LHCN-M2 (cell line): ENCODE measurements at places on chromosomes 2 and 18. TPM values are rescaled to one million over a fixed set of nuclear protein-coding genes. Genes with fewer than 3 reads are reported as not detected.

Gene UGT1A3
- not detected in 2 replicates for total RNA-seq

Gene ANKRD29
- 5.8 and 7.1 TPM in 2 replicates for total RNA-seq

GRCh38 chr2:147550995-147551731 lies 293.7 kb upstream of the ACVR2A start:
- no peak for DNase-seq

DNA sequence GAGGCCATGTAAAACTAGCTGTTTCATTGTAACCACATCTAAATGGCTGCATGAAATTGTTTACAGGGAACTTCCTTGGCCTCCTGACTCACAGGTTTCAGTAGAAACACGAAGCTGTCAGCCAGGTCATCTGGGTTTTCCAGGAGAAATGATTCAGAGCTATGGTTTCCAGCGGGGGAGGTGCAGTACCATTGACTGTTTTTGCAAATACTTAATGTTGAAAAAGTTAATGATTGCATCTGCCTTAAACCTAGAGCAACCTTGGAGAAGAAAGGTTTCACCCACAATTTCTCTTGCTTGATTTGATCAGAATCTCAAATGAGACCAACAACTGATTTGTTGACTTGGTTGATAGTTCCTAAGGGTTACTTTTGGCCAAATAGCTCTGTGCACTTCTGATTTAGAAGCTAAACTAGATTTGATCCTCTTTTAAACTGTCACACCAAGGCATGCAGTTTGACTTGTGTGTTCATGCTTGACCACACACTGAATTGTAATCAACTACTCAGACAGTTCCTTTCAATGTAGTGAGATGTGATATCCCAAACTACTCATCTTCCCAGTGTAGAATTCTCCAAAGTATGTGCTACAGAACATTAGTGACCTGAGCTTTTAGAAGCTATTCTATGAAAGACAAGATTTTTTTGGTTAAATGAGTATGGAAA lies 193.5 kb upstream of the CHST9 start:
- DNase-seq = peak; percentile 85

DNA sequence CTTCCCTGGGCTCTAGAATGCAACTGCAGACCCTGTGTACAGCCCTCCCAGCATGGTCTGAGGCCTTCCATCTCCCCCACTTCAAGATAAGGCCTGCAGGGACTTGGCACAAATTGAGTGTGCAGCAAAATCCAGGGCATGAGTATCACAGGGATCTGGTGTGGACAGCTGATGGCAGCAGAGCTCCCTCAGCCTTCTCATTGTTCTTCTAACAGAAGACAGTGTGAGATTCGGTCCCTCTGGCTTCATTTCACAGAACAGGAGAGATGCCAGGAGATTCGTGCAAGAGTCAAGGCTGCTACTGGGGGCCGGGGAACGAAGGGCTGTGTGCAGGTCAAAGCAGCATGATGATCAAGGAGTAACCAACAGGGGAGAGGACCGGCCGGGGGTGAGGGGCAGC lies 85.8 kb downstream of the UXS1 start:
- DNase-seq = peak; percentile 17

- peak; percentile 17 for DNase-seq
These were observed 41.6 kb downstream of the LRRC30 start for GRCh38 chr18:7272311-7273049.

DNA sequence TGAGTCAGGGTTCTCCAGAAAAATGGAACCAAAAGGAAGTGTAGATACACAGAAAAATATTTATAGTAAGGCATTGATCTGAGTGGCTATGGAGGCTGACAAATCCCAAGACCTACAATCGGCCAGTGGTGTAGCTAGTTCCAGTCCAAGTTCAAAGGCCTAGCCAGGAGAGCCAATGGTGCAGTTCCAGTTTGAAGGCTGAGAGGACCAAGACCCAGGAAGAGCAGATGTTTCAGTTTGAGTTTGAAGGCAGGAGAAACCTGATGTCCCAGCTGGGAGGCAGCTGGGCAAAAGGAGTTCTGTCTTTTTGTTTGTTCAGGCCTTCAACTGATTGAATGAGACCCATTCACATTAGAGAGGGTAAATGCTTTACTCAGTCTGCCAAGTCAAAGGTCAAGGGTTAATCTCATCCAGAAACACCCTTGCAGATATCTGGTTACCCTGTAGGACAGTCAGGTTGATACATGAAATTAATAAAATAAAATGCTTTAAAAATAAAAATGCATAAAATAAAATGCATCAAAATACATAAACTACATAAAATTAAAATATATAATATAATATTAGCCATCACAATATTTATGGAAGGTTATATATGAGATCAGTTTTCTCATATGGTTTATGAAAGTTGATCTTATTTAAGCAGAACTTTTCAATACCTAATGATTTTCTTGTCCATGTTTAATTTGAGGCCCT lies 38.7 kb downstream of the KCNE4 start:
- DNase-seq = peak; percentile 25

Gene C2orf66
- total RNA-seq = 0.32 TPM in 1 of 2 replicates, not detected in the other

Gene DSC2
- not detected in 2 replicates for total RNA-seq

DNA sequence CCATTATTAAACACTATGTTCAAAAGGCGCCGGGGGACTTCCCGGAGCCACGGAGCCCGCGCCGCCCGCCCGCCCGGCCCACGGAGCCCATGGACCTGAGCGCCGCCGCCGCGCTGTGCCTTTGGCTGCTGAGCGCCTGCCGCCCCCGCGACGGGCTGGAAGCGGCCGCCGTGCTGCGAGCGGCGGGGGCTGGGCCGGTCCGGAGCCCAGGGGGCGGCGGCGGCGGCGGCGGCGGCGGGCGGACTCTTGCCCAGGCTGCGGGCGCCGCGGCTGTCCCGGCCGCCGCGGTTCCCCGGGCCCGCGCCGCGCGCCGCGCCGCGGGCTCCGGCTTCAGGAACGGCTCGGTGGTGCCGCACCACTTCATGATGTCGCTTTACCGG lies 197 bp downstream of the GDF7 start:
- no peak for DNase-seq

- DNase-seq = no peak
These were observed 58.6 kb downstream of the LPIN1 start for GRCh38 chr2:11805024-11805423.

Gene CHRNA1
- 541 and 762 TPM in 2 replicates for total RNA-seq

DNA sequence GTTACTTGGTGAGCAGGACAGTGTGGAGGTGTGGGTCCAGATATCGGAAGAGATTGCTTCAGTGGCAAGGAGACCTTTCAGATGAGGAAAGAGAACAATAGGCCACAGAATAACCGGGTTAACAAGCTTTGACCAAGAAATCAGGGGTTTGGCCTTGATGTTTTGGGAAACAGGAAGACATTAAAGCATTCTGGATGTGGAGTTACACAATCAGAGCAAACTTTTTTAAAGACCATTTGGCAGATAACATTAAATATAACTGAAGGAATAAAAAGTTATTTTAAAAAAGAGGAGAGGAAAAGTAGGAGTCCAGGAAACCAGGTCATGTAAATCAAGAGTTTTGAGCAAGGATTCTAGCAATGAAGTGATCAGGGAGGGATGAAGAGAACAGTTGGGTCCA lies 35.7 kb downstream of the TNFRSF11A start:
- DNase-seq = no peak

DNA sequence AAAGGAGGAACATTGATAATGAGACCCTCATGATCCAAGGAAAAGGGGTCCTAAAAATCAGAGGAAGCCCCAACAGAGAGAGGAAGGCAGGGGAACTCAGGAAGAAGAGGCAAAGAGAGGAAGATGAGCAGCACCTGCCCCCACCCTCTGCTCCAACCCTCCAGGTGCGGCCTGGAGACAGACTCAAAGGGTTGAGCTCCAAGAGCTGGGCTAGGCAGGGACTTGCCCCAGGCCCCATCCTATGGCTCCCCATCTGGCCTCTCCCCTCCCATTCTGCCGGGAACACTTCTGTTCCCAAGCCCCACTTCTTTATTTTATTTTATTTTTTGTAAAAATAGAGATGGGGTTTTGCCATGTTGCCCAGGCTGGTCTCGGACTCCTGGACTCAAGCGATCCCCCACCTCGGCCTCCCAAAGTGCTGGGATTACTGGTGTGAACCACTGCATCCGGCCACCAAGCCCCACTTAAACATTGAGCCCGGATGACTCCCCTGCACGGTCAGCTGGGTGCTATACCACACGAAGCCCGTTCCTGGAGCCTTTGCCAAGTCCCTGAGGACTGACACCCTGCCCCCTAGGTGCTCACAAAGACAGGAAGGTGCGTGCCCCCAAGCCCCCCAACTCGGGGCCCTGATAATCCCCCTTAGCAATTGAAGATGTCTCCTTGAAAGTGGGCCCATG lies 3.8 kb upstream of the GPR55 start:
- DNase-seq = no peak

GRCh38 chr2:157726946-157727345 lies 98.3 kb upstream of the ACVR1C start:
- peak; percentile 50 for DNase-seq

Gene CDH19
- total RNA-seq = not detected in 2 replicates

Gene FSIP2
- total RNA-seq = 0.13 and 0.17 TPM in 2 replicates

DNA sequence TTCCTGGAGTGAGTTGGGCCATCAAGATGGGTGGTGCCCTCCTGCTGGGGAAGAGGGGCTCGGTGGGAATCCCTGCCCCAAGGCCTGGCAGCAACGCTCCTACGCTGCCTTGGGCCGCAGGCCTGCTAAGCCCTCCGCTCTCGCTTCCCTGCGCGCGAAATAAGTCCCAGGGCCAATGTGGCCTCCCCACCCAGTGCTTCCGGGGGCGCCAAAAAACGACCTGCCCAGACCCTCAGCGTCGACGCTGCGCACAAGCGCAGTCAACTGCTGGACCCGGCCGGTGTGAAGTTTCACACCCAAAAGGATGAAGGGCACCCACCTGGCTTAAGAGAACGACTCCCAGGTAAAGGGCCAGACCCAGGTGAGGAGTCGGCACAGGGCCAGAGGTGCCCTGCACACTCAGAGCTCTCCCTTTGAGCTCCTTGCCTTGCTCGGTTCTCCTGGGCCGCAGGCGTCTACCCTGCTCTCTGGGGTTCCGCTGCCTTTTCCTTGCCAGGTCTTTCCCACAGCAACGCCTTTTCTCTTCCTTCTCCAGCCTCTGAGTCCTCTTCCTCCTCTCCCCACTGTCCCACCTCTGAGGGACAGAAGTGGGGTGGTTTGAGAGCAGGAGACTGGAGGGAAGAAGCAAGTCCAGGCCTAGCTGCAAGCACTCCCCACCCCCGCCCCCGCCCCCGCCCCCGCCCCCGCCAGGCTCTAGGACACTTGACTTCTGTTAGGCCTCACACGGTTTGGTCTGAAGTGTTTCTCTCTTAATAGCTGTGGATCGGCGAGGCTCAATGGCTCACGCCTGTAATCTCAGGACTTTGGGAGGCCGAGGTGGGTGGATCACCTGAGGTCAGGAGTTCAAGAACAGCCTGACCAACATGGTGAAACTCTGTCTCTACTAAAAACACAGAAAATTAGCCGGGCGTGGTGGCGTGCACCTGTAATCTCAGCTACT lies at the start of gene DNAJC5G:
DNAJC5G (plus strand) TSS at position 223 of the 940 bp plus-strand sequence. CDS start 1,296 bp downstream, outside the sequence.
- DNase-seq = no peak

Gene ZNF521
- 10.6 and 19.7 TPM in 2 replicates for total RNA-seq

Gene DPYSL5
- total RNA-seq = not detected in 2 replicates

Gene SLC35F6
- 27.7 and 34.8 TPM in 2 replicates for total RNA-seq

Gene MC5R
- total RNA-seq = not detected in 2 replicates

GRCh38 chr2:156702541-156702940 lies 266.4 kb downstream of the GPD2 start:
- no peak for DNase-seq

- DNase-seq = peak; percentile 55
These were observed 505.9 kb downstream of the ERBB4 start for GRCh38 chr2:212032536-212033219.

DNA sequence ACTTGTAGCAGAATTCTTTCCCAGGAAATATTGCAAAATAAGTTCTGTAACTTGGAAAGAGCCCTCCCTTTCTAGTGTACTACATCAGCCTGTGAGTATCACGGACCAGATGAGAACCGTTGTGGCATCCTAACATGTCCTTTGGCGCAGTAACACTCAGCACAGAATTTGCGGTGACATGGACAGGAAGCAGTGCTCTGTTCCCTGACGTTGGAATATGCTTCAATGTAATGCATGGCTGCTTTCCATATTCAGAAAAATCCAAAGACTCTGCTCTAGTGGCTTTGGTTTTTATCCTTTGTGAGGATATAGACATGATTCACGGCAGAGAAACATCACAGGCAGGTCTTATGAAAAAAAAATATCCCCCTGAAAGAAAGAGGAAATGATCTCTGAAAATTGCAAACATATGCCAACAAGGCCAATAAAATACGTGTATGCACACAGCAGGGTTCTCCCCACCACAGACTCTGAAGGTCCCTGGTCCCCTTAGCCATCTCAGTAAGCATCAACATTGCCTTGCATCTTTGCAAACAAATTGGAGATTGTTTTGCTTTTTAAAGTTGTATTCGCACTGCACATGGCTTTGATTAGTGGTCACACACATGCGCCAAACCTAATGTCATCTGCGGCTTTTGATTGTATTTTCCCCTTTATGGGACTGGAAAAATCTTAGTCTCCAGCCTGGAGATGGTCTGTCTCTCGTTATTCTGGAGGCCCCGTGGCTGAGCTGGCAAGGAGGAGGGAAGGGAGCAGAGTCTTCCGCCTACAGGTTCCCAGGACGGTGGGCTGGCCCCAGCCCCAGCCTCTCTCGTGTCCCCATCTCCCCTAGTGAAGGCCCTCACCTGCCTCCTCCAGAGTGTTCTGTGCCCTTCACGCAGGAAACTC lies 122.9 kb downstream of the COPS8 start:
- no peak for DNase-seq

DNA sequence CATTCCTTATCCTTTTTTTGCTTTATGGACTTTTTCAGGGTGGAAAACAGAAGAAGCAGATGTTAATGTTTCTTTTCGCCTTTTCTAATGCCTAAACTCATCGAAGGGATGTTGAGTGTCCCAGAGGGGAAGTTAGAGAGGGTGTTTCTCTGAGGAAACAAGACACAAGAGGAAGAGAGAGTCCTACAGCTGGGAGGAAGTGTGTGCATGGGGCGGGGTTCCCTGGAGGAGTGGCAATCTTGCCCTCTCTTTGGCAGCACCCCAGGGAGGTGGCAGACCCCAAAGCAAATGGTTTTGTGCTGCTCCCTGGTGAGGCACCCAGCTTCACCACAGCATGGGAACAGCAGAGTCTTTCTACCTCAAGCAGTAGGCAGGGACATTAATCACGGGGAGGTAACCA lies 377.6 kb downstream of the RND3 start:
- no peak for DNase-seq
